ENCODE measurements at places on chromosomes 13 and 19.

- no peak for DNase-seq
Observed at GRCh38 chr13:78193846-78194245, 275.2 kb upstream of the EDNRB start.

GRCh38 chr13:44035400-44035799 lies 155.7 kb downstream of the LACC1 start:
- no peak for DNase-seq

DNA sequence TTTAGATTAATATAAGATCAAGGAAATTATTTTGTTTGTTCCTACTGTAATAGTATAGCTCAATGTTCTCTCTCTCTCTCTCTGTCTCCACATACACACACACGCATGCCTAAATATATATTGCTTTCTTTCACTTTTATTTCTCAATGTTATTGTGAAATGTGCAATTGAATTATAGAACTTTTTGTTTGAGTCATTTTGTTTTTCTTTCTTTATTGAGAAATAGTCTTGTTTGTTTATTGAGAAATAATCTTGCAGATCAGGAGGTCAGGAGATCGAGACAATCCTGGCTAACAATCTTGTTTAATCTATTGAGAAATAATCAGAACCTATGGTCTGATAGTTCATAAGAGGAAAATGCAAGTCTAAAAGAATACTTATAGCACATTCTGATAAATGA lies 1581.3 kb downstream of the EFNB2 start:
- DNase-seq = no peak

DNA sequence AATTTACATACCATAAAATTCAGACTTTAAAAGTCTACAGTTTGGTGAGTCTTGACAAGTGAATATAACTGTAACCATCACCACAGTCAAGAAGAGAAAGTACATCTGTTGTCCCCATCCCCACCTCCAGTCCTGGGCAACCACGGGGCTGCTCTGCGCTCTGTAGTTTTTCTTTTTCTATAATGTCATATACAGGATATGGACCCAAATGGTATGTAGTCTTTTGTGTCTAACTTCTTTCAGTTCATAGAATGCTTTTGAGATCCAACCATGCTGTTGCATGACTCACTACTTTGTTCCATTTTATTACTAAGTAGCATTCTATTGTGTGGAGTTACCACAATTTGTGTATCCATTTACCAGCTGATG lies 103.9 kb downstream of the DOCK9 start:
- DNase-seq = no peak

DNA sequence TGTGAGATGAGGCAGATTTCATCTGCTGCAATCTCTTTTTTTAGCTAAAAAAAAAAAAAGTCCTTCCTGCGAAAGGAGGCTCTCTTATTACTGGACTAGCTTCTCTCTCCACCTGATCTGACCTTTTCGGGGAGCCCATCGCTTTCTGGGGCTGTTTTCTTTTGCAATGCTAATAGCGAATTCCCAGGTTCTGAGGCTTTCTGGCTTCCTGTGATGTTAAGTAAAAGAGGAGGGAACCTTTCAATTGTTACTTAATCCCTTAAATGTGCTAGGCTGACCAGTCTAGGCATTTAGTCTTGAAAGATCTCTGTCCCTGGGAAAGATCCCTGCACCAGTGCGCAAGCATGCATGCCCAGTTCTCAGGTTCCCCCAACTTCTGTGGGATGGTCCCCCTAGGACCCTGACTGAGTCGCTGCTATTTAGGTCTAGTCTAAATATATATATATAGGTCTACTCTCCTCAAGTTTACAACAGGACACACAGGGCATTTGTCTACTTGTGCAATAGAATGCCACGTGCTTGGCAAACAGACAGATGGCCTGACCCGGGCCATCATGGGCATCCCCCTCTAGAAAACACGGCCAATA lies 224.7 kb downstream of the ZNF536 start:
- DNase-seq = no peak

DNA sequence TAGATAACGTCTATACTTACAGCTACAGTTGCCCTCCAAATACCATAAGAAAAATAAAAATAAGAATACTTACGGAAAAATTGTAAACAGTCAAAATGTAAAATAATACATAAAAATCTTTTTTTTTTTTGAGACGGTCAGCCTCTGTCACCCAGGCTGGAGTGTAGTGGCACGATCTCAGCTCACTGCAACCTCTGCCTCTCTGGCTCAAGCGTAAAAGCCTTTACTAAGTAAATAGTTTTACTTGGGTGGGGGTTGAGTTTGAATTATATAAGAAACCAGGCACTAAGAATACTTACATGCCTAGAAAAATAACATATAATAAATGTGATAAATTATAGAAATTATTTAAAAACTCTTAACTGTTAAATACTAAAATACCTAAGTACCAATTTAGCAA lies 1413.0 kb upstream of the PRR20A start:
- DNase-seq = no peak

DNA sequence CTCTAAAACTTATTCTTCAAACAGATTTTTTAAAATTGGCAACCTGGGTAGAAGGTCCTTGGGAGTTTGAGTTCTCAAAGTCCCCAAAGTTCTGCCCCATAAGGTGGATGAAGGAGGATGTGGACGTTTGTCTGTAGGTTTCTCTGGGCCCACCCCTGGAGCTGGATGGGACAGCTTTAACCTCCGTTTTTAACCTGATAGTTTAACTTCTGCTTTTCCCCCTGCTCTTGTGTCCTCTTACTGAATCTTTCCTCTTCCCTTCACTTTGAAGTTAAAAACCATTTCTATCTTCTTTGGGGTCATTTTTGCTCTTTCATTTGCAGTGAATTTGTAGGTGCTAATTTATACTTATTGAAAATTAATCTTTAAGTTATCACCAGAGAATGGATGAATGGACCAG lies 79.1 kb downstream of the ESD start:
- DNase-seq = no peak
